ENCODE measurements at places on chromosomes 16 and 17. TPM values are rescaled to one million over a fixed set of nuclear protein-coding genes. Genes with fewer than 3 reads are reported as not detected.

GRCh38 chr17:82113941-82114340 lies 15.9 kb upstream of the FASN start:
- no peak for DNase-seq

- DNase-seq = no peak
Measured at GRCh38 chr16:85481206-85481605, 131.9 kb upstream of the GSE1 start.

ABCA8 gene
- not detected for total RNA-seq

- DNase-seq = no peak
Measured at GRCh38 chr17:81333616-81334368, 38.7 kb upstream of the SLC38A10 start.

- DNase-seq = no peak
Measured at GRCh38 chr16:77834635-77835540, 46.5 kb downstream of the VAT1L start.

Data from activated CD4-positive, alpha-beta T cell treated with anti-CD3 and anti-CD28 coated beads, Interleukin-2, amount 10 ng/mL, durations not matched to agents 24 days and 14 days (primary cell).